NCI-H774 (cell line): ENCODE measurements at places on chromosomes 1 and 21.

GRCh38 chr1:21794656-21795055, 11.7 kb upstream of the USP48 start:
- DNase-seq = no peak

- no peak for DNase-seq
Observed at GRCh38 chr1:29240400-29240837, 4.1 kb downstream of the PTPRU start.

DNA sequence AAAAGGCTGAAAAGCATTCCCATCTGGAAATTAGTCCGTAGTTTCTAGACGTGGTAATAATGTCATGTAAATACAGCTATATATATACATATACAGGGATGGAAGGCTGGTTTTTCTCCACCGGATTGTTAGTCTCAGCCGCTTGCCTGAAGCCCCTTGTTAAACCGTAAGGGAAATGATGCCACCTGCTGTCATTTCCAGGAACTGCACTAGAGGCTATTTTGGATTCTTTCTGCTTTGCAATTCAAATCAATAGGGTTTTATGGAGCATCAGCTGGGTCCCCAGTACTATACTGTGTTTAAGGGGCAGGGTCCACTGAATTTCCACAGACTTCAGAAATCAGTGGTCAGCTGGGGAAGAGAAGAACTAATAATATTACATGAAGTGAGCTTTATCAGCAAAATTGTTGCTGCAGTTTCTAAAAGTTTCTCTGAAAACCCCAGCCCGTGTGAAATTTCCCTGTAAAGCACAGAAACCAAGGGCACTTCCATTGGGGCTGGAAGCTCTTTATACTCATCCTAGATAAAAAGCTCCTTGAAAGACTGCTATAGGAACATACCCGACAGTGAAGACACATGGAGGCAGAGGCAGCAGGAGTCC, 33.8 kb upstream of the MPZL1 start:
- DNase-seq = peak; percentile 72

GRCh38 chr1:118928739-118929554, 59.2 kb downstream of the TBX15 start:
- no peak for DNase-seq

DNA sequence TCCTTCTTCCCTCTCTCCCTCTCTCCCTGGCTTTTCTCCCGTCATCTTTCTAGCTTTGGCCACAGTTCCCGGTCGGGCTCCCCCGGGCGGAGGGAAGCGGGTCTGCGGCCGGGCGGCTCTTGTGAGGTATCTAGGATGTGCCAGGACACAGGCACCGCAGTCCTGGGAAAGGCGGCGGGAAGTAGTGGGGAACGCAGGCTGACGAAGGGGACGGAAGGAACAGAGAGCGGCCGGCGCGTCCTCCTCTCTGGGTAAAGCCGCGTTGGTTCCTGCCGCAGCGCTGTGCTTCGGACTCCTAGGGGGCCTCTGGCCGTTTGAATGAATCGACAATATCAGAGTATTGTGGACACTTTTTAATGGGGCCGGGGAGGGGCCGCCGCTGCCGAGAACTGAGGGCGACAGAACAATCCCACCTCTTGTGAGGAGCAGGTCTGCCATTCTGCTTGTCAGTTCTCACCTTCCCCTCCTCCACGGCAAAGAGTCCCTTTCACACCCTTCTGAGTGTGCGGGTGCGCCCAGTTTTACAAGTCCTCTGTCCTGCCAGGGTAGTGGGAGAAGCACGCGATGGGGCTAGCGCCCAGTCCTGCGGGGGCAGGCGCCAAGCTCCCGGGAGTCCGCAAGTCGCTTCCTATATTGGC, 1.2 kb upstream of the LHX9 start:
- peak; percentile 56 for DNase-seq

- no peak for DNase-seq
Observed at GRCh38 chr1:17515902-17516301, 23.6 kb upstream of the ARHGEF10L start.

DNA sequence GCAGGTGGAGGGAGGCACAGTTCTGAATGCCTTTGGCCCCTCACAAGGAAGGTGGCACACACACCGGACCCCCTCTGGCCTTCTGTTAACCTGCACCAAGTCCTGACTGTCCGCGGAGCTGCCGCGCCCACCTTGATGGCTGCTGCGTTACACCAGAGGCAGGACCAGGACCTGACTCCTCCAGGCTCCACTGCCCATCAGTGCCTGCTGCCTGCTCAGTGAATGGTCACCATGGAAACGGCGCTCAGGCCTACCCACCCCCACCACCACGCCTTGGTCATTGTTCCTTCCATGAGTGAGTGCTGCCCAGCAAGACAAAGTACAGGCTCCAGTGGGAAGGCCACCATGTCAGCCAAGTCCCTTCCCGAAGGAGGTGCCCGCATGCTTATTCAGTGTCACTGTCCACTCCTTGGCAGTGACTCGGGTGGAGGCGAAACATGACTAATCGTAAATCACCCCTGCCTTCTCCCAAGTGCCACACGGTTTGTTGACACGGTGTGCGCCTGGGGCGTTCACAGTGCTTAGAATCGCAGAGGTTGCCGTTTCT, 57.3 kb downstream of the SLC37A1 start:
- DNase-seq = peak; percentile 62

DNA sequence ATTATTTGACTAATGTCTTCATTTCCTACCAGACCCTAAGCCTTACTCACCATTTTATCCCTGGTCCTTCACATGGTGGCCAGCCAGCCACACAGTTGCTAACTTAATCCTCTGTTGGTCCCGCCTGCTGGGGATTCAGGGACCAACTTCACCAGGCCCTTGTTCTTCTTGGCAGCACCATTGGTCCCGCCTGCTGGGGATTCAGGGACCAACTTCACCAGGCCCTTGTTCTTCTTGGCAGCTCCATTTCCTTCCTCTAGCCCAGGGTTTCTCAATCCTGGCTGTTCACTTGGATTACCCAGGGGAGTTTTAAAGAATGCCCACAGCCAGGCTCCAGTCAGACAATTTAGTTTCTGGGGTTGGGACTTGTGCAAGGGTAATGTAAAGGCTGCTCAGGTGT, 233.1 kb upstream of the CSF3R start:
- DNase-seq = no peak

- DNase-seq = no peak
Observed at GRCh38 chr1:26278724-26279455, 996 bp upstream of the SH3BGRL3 start.

- DNase-seq = no peak
Observed at GRCh38 chr1:30159015-30159414, 564.4 kb downstream of the MATN1 start.

DNA sequence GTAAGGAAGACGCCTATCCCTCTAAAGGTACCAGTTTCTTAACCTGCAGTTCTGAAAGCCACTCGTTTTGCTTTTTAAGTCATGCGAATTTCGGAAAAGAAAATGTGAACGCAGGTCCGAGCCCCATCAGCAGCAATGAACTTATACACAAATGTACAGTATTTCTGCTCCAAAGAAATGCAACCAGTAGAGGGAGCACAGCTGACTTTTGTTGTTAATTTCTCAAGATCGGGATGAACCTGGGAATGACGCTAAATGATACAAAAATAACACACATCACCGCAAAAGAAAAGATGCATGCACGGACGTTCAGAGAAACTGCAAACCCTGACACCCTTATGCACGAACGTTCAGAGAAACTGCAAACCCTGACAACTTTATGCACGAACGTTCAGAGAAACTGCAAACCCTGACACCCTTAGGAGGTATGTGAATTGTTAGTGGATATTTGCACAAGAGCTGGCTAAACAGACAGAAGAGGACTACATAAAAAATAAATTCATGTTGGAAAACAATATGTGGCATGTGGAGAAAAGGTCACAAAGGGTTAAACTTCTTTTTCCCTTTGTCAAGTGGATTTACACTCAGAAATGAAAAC, 3.5 kb upstream of the TIAM1 start:
- DNase-seq = peak; percentile 1

DNA sequence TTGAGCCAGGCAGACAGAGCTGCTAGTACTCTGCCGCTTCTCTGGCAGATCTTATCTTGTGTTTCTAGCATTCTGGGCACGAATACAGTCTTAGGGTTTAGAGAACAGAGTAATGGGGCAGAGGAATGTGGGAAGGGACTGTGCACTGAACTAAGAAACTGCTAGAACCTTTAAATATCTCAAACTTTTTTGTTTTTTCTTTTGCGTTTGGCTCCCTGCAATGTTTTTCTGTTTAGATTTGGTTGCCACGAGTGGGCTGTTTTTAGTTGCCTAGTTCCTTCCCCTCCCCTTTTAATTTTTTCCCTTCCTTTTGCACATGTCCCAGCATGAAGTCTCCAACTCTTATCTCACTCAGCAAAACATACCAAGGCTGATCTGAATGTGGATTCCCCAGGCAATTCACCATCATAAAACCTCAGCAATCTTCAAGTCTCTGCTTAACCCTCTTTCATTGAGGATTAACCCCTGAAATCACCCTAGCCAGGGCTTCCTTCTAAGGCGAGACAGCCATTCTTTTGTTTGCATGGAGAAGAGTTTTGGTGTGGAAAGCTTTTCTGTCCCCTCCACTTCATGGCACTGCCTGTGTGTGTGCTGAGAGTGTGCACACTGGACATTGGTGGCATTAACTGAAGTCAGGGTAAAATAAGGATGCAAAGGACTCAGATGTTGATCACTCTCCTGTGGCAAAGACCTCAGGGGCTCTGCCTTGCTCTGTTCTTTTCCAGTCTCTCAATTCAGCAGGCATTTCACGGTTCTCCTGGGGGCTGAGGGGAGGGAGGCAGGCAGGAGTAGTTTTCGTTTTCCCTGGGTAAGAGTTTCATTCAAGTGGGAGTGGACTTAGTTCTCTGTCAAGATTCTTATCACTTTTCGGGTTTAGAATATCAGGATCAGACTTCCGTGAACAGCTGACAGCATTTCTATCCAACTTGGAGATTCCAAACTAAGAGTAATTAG, 2.8 kb upstream of the ATF3 start:
- DNase-seq = no peak

DNA sequence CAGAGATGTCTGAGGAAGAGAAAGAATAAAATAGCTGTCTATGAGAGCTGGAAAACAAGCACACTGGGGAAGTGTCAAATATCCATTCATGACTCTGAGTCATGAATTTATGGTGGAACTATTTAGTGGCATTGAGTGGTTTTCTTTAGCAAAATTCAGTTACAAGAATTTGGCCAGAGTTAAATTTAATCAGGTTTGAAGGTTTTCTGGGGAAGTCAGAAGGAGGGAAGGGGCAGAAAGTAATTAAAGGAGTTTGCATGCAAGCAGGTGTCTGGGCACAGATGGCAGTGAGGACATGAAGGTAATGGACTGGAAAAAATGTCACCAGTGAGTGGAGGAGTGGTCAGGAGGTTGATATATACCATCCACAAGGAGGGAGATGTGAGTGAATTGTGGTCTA, 121.9 kb upstream of the IVNS1ABP start:
- DNase-seq = no peak

DNA sequence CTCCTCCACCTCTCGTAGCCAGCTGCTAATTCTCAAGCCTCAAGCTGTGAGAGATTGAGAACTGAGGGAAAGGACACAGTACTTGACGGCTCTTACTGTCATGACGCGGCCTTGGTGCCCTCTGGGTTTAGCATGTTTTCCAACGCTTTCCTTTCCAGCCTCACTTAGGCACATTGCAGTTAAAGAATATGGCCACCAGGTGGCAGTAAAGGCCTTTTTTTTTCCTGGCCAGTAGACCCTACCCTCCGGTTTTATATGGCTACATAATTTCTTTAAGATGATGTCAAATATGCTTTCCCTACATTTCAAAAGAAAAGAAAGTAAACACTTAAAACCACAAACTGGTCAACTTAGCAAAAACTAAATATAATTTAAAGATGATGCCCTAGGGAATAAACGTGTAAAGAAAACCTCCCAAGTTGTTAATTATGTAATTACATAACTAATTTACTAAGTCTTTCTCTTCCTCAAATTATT, 56.8 kb upstream of the PRDX6 start:
- DNase-seq = peak; percentile 14

DNA sequence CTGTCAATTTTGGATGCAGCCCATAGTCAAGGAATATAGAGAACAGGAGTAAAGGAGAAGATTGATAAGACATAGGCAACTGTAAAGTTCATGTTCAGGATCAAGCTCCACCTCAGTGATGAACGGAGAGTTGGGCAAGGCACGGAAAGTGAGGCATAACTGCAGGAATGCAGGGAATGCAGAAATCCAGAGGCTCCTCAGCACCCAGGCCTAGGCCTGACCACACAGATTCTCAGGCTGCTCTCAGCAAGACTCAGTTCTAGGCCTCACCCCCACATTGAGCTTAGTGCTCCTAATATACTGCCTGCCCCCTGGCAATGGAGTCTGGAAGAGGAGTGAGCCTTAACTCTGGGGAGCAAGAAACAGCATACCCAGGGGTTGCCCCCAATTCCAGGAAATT, 36.3 kb upstream of the S1PR1 start:
- no peak for DNase-seq

- DNase-seq = no peak
Observed at GRCh38 chr21:36126621-36127110, 8.2 kb upstream of the CBR3 start.

GRCh38 chr1:244111027-244111426, 59.9 kb downstream of the ZBTB18 start:
- DNase-seq = no peak

DNA sequence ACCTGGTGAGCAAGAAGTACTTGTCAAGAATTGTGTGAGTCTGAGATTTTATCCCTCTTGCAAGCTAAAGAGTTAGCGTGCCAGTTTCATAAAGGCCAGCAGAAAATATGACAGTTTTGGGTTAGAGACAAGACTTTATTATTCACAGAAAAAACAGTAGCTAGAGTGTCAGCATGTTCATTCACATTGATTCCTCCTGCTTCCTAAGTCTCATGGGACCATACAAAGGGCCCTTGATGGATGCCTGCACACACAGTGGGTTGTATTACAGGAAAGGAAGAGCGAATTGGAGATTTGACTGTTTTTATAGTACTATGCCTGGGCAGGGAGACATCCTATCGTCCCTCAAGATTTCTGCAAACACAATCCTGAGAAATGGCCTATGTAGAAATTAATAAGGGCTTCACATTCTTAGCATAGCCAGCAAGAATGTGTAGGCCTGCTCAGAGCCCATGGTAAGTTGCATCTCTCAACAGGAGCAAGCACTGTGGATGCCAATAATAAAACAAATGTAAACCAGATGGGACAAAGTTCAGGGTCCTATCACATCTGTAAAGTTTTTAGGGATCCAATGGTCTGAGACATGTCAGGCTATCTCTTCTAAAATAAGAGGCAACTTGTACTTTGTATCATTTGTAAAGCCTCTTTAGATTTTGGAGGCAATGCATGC, 4.0 kb upstream of the ASPM start:
- no peak for DNase-seq

GRCh38 chr21:42389449-42389835, 6.4 kb downstream of the TMPRSS3 start:
- DNase-seq = peak; percentile 45

GRCh38 chr1:243645281-243645680, 204.8 kb downstream of the AKT3 start:
- no peak for DNase-seq

GRCh38 chr1:109160071-109160840, 46.3 kb downstream of the ELAPOR1 start:
- DNase-seq = no peak

GRCh38 chr1:187878883-187879282, 1050.1 kb downstream of the PLA2G4A start:
- no peak for DNase-seq

- peak; percentile 10 for DNase-seq
Observed at GRCh38 chr1:4397196-4397595, 257.2 kb upstream of the AJAP1 start.

- no peak for DNase-seq
Observed at GRCh38 chr1:108668777-108669176, 7.9 kb upstream of the HENMT1 start.
